ENCODE measurements at places on chromosomes 4 and X. TPM values are rescaled to one million over a fixed set of nuclear protein-coding genes. Genes with fewer than 3 reads are reported as not detected.

GRCh38 chr4:111778543-111778942, 366.7 kb upstream of the FAM241A start:
- DNase-seq = no peak

- no peak for DNase-seq
Observed at GRCh38 chrX:78493180-78493579, 165.8 kb upstream of the CYSLTR1 start.

- no peak for DNase-seq
Observed at GRCh38 chr4:182717788-182718583, 199.2 kb downstream of the DCTD start.

DNA sequence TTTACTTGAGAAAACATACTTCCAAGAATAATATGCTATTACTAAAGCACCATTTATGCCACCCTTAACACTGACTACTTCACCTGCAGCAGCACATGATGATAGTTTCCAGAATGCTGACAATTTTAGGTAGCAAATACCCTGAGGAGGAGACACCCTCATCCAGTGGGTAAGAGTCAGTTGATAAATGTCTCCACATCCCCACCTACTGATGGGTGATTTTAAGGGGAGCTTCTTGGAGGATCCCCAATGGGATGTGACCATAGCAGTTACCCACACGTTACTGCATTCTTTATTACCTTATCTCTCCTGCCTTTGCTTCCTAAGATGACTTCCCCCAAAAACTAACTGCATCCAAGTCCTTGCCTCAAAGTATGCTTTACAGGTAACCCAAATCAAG, 131.2 kb upstream of the SMARCAD1 start:
- DNase-seq = no peak

DNA sequence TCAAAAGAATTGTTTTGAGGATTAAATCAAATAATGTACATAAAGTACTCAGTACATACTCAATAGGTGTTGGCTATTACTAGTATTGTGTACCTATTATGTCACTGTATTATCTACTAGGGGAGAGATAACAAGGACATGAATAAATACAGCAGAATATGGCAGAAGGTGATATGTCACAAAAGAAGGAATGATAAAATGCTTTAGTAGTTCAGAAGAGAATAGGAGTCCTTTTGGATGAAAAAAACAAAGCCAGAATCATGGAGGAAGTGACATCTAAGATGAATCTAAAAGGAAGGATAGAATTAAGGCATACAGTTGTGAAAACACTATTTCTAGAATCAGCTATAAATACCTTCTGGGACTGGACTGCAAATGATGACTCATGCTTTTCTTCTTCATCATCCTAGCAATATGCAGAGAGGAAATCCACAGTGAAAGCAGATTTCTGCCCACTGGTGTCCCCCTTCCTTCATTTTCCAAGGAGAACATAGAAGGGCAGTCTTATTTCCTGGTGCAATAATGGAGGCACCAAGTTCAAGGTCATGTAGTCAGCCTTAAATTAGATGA, 98.7 kb downstream of the GLUD2 start:
- no peak for DNase-seq

DNA sequence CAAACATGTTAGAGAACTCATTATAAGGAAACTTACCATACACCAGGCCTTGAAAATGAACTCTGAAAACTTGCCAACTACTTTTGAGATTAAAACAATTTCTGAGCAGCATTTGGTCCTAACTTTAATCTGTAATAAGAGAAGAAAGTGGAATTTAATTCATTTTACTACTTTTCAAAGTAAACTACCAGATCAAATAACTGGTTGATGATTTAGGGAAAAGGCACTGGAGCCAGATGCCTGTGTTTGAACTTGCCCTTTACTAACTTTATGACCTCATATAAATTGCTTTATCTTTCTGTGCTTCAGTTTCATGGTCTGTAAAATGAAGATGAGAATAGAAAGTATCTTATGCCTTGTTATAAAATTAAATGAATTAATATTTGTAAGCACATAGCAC, 159.9 kb upstream of the PCDH18 start:
- no peak for DNase-seq

- DNase-seq = no peak
Observed at GRCh38 chr4:57554556-57555092, 444.4 kb upstream of the IGFBP7 start.

DNA sequence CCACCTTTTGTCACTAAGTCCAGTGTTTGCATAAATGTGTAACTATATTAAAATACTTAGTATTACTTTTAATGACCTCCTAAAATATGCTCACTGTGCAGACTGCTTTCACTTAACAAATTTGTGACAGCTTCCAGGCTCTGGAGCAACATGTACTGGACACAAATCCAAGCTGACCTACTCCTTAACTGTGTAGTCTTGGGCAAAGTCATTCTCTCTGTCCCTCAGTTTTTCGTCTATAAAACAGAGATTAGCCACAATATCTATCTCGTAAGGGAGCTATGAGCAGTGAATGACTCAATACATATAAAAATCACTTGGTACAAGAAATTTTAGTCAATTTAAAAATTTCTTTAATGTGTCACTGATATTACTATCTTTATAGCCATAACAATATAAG, 20.4 kb upstream of the RAB40A start:
- DNase-seq = no peak

- DNase-seq = no peak
Observed at GRCh38 chr4:57378766-57379165, 268.6 kb upstream of the IGFBP7 start.

DNA sequence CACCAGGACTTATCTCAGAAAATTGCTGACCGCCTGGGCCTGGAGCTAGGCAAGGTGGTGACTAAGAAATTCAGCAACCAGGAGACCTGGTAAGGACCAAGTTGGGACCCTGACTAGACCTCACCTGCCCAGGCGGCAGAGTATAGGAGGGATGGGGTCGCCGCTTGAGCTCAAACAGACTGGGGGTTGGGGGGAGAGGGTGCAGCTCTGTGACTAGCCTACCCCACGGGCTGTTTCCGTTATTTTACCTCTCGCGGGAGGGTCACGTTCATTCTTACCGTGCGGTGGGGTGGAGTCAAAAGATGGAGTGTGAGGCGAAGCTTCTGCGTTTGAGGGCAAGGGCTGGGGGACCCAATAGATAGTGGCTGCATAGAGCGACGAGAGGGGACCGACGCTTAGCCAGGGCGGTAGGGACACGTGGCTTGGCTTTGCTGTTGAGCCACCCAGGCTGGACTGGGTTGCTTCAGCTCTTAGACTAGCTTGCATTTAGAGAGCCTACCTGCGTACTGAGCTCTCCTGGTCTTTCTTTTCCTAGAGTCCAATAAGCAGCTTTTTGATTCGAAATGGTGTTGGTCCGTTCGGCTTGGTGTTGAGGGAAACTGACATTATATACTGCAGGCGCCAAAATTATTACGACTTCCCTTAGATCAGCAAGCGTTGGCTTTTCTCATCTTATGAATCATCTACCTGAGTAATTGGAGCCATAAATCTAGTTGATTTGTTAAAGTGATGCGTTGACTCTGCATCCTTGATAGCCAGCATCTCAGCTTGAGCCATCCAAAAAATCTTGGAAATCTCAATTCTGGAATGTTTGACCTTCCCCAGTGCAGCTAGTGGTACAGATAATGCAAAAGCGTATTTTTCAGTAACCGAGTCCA, 591 bp downstream of the PRPS1 start:
- DNase-seq = peak; percentile 33

Gene ENPEP
- 0.78 TPM for total RNA-seq

Gene RAB33A
- total RNA-seq = 0.78 TPM

Gene MYOZ2
- total RNA-seq = not detected

Gene GSTCD
- total RNA-seq = 5.9 TPM

Gene AWAT2
- total RNA-seq = not detected

Data from body of pancreas (tissue), 4 donors.